HCT116 (cell line): ENCODE measurements at places on chromosomes 7 and 10. TPM values are rescaled to one million over a fixed set of nuclear protein-coding genes. Genes with fewer than 3 reads are reported as not detected.

DNA sequence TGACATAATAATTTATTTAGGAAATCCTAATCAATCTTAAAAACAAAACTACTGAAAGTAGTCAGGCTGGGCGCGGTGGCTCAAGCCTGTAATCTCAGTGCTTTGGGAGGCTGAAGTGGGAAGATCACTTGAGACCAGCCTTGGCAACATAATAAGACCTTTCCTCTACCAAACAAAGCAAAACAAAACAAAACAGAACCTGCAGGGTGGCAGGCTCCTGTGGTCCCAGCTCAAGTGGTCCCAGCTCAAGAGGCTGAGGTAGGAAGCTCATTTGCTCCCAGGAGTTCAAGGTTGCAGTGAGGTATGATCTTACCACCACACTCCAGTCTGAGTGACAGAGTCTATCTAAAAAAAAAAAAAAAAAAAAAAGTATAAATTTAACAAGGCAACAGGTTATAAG lies 748.0 kb downstream of the CNTNAP2 start:
- no peak for DNase-seq

DNA sequence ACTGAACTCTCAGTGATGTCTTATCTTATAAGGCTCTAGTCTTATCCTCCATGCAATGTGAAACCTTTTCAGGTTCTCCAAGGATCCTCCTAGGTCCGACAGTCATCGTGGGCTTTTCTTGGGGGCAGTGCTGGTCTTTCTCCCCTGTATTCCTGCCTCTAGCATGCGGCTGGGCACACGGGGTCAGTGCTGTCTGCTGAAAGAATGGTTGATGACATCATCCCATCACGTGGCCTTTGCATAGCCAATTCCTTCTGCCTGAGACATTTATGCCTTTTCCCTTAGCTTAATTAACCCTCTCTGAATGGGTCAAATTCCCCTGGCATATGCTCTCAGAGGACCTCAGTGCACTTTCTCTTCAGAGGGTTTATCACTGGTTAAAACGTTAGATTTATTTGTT lies 27.0 kb upstream of the KCNK18 start:
- no peak for DNase-seq

GRCh38 chr7:80037689-80038088 lies 96.9 kb upstream of the GNAI1 start:
- DNase-seq: no peak

- no peak for DNase-seq
These were observed 22.0 kb upstream of the SLC35G1 start for GRCh38 chr10:93871671-93872204.

Gene APBB1IP
- 0.27 TPM for total RNA-seq

Gene CC2D2B
- total RNA-seq: 0.20 TPM

Gene PRF1
- total RNA-seq: 6.4 TPM

Gene SLC26A5
- 0.15 TPM for total RNA-seq

Gene RET
- total RNA-seq: 5.9 TPM
